Hepatic stellate cell (primary cell): ENCODE measurements at places on chromosomes 3 and 15.
A peak's percentile ranks its signal among the peaks of the same experiment; 100 is the strongest.

- DNase-seq = no peak
Observed at GRCh38 chr3:16112910-16113504, 61.5 kb upstream of the GALNT15 start.

- peak; percentile 51 for DNase-seq
Observed at GRCh38 chr3:149299938-149300801, 33.3 kb downstream of the TM4SF18 start.

DNA sequence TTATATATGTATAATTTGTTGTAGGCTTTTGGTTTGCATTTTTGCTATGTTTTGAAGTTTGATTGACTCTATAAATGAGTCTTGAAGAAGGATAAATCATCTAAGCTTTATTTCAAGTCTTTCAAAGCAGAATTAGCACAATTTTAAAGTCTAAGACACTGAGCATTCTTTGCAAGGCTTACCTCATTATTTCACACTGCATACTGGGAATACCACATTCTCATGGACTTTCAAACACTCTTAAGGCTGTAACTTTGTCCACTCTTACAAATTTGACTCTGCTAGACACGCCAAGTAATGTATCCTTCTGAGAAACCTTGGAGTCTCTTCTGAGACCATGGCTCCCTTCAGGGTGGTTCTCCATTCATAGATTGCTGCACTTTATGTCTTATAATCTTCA, 281.3 kb upstream of the COL8A1 start:
- no peak for DNase-seq

DNA sequence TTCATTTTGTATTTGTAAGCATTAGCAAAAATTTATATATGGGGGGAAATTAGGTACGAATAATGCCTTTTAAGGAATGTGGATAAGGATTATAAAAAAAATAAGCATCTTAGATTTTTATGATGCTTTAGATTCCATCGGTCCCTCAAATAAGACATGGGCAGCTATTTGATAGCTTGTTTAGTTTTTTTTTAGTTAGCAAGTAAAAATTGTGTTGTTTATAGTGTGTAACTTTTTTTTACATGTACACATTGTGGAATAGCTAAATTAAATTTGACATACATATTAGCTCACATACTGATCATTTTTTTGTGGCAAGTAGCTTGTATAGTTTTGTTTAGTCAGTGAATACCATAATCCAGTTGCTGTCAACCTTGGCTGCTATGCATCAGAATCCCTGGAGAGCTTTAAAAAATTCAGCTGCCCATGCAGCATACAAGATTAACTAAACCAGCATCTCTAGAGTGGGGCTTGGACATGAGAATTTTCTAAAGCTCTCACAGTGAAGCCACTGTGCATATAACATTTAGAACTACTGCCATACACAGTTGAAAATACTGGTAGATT, 53.9 kb downstream of the TMOD3 start:
- DNase-seq = peak; percentile 53

DNA sequence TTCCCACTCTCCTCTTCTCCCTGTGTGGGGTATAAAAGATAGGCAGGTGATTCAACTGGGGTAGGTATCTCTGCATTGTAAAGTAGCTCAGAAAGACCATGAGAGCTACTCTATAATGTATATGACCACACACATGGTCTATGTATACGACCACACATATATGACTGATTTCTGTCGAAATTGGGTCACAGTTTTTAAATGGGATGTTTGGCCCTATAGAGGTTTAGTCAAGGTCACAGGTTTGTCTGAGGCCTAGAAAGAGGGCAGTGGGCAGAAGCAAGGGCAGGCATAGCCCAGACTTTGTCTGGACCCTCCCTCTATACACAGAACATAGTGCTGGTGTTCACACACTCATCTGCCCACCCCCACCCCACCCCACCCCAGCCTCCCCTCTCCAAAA, 4.4 kb downstream of the LAMP3 start:
- DNase-seq = no peak

DNA sequence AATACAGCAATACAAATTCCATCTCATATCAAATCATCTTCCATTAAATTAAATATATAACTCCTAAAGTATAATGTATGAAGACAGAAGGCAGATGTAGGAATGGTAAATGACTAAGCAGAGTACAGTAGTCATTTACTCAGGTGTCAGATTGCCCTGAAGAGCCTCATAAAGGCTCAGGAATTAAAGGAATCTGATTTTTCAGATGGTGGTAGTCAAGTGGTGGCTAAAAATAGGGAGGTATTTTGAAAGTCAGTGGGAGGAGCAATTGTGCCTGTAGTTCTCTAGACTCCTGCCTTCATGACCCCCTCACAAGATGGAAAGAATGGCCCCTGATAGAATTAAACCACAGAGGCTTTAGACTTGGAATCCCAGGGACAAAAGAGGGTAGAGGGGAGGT, 142.7 kb upstream of the SYNPR start:
- DNase-seq = no peak

DNA sequence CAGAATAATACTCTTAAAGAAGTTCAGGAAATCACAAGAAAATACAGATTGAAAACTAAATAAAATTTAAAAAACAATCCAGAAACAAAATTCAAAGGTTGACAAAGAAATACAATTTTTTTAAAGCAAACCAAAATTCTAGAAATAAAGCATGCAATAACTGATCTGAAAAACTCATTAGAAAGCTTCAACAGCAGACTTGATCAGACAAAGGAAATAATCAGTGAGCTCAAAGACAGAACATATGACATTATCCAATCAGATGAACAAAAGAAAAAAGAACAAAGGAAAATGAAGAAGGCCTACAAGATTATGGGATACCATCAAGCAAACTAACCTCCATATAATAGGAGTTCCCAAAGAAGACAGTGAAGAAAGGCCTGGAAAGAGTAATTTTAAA, 336.8 kb downstream of the RSL24D1 start:
- DNase-seq = no peak

DNA sequence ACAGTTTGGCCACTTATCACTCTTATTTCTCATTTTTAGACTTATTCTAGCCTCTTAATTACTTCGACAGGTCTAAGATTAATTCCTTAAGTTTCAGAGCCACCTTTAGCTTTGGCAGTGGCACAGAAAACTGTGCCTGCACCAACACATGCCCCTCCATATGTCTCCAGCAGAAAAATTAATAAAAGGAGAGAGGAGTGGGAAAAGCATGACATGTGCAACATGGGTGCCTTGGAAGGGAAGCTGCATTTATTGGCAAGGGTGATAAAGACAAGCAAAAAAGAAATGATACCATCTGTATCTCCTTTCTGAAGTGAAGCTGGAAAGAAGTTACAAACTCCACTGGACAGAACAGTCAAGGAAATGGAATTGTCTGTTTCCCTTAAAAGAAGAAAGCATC, 121.7 kb upstream of the CFAP20DC start:
- no peak for DNase-seq

GRCh38 chr3:143771258-143771657, 77.0 kb downstream of the SLC9A9 start:
- no peak for DNase-seq

DNA sequence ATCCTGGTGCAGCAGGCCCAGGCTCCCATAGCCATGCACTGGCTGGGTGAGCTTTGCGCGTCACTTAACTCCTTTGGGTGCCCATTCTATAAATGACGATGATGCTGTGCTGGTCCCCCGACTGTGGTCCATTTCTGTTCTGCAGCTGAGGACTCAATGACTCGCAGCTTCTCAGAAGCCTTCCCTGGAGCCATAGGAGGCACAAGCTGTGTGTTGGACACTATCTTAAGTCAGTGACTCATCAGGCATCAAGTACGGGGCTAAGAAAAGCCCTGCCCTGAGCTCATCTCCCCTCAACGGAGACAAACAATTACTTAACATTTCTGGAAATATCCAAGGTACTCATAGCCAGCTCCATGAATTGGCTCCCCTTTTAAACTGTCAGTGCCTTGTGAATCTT, 13.8 kb upstream of the MUSTN1 start:
- peak; percentile 68 for DNase-seq

GRCh38 chr3:196193736-196194541, 17.3 kb downstream of the ZDHHC19 start:
- DNase-seq = no peak

- DNase-seq = no peak
Observed at GRCh38 chr15:73900095-73900712, 26.1 kb upstream of the LOXL1 start.

- DNase-seq = peak; percentile 70
Observed at GRCh38 chr3:58052373-58053273, 44.4 kb downstream of the FLNB start.

DNA sequence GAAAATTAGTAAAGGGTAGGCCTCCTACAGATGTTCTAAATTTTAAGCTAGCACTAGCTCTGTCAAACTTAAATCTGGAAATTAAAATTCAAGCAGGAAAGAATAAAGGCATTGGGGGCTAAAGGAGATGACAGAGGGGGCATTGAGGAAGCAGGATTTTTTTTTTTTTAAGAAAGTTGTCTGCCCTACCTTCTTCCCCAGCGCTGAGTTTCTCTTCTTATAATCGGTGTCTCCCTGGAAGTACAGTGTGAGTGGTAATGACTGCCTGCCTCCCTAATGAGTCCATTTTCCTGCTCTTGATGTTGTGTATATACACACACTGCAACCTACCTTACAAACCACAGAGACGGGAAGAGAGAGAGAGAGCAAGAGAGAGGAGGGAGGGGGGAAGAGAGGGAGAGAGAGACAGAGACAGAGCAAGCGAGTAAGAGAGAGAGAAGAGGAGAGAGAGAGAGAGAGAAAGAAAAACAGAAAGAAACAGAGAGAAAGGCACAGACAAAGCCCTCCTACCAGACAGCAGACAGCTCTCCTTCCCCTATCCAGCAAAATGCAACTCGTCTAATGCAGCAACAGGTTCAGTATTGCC, 47.0 kb downstream of the ZBTB20 start:
- no peak for DNase-seq

- no peak for DNase-seq
Observed at GRCh38 chr3:152452318-152452717, 183.6 kb downstream of the MBNL1 start.

GRCh38 chr3:189144645-189145044, 27.1 kb upstream of the TPRG1 start:
- no peak for DNase-seq

GRCh38 chr3:23640471-23641146, 165.1 kb upstream of the UBE2E1 start:
- DNase-seq = no peak

- DNase-seq = peak; percentile 19
Observed at GRCh38 chr3:108406661-108407206, 103.7 kb downstream of the MYH15 start.

DNA sequence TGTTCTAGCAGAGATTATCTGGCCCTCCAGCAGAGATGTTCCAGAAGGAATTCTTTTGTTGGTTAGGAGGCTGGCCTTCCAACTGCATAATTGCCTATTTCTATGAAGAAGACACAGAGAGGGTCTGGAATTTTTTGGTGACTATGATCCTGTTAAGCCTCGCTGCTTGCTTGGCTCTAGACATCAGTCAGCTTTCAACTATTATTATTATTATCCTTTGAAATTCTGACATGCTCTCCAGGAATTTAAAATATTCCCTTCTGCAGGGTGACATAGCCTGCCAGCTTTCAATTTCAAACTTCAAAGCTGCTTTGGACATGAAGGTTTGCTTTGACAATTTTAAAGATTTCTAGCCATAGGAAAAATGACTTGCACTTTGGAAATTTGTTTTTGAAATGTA, 26.3 kb upstream of the ZNF148 start:
- peak; percentile 47 for DNase-seq

DNA sequence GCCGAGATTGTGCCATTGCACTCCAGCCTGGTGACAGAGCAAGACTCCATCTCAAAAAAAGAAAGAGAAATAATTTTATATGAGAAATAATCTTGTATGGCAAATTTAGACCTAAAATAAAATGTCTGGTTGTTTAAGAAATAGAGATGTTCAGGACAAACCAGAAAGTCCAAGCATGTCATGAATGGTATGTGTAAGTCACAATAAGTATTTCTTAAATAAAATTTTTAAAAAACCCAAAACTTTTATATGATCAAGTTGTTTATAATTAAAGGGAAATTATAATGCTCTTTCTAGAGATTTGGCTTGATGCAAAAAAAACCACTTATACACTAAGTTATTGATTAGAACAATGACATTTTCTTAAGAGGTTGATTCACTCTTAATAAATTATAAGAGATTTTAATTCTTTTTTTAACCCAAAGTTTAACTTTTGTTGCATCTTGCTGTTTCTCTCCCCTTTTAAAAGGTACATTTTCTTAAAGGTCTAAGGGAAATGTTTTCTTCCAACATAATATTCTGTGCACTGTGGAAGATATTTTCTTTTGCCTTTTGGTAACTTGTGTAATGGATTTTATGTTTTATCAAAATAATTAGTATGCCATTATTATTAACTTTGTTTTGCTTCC, 105.7 kb downstream of the RTP4 start:
- no peak for DNase-seq

DNA sequence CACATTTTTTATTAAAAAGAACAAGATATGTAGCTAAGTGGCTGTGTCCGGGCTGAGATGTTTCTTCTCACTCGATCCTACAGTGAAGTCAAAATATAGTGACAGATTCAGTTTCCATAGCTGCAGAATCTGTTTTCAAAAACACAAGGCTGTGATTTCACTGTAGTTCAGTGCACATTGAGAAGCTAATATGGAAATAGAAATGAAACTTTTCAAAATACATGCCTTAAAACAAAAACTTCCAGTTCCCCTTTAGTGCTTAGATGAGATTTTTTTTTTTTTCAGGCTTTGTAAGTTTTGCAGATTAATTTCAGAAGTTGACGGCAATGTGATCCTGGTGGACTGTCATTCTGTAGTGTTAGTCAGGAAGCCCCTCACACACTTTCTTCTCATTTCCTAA, 23.8 kb upstream of the TRAK1 start:
- DNase-seq = no peak

DNA sequence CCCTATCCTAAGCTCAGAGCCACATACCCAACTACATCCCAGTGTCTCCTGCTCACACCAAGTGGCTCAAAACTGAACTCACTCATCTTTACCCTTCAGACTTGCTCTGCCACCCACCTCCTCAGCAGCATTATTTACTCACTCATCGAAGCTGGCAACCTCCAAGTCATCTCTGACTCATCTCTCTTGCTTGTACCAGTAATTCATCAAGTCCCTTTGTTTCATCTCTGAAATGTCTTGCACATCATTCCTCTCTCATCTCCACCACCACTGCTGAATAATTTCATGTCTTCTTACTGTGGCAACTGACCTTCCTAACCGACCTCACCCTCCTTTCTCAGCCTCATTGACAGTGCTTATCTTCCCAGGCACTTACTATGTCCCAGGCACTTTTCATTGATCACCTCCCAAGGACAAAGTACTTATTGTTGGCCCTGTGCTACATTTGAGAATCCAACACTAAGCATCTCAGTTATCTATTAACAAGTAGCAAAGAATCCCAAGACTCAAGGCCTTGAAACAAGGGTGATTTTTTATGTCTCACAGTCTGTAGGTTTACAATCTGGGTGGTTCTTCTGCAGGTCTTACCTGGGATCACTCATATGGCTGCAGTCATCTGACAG, 82.0 kb downstream of the MRPL46 start:
- DNase-seq = no peak

DNA sequence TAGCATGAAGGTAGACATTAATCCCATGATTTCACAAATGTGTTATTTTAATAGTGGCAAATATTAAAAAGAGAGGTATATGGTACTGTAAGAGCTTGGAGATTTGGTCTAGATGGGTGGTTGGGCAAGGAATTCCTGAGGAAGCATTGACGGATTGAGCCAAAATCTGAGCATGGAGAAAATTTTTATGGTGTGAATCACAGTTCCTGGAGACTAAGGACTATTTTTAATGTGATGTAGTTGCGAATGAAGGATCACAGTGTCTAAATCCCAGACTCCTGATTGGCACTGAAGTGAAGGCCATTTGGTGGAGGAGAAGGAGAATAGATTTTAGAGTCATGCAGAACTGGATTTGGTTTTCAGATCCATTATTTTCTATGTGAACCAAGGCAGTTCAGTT, 188.7 kb upstream of the FEZF2 start:
- peak; percentile 64 for DNase-seq
